ENCODE measurements at places on chromosomes 3 and 15.

GRCh38 chr15:67685008-67685599, 140.2 kb upstream of the SKOR1 start:
- DNase-seq: no peak

GRCh38 chr3:77795013-77795412, 755.1 kb downstream of the ROBO2 start:
- no peak for DNase-seq

GRCh38 chr3:101859882-101860448, 10.7 kb downstream of the NFKBIZ start:
- DNase-seq: no peak

DNA sequence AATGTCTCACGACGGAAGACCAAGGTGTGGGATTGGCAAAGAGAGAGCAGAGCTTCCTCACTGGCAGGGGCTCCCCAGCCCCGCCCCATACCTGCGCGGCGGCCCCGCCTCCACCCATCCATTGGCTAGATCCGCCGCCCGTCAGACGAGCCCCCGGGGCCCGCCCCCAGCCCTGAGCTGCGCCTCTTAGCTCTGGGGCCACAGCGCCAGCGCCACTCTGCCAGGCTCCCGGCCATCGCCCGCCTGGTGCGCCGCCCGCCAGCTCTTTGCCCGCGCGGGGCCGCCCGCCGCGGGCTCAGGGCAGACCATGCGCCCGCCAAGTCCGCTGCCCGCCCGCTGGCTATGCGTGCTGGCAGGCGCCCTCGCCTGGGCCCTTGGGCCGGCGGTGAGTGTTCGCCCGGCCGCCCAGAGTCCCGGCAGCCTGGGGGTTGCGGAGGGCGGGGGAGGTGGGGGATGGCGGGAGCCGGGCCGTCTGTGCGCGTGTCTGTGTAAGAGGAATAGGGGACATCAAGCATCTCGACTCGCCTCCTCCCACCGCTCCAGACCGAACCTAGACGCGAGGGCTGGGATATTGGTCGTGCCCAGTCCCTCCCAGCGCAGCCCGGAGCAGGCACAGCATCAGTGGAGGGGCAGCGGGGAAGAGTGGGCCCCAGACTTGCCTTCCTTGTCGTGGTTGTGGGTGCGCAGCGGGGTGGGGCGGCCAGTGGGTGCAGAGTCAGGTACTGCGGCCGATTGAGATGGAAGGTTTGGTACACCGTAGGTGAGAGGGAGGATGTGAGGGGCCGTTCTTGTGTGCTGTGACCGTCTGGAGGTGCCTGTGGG, at the start of gene VIPR1:
TSS of gene VIPR1 (plus strand) at position 215 of the 822 bp plus-strand sequence. CDS start at position 308, 93 bp downstream.
- DNase-seq: peak; percentile 94

DNA sequence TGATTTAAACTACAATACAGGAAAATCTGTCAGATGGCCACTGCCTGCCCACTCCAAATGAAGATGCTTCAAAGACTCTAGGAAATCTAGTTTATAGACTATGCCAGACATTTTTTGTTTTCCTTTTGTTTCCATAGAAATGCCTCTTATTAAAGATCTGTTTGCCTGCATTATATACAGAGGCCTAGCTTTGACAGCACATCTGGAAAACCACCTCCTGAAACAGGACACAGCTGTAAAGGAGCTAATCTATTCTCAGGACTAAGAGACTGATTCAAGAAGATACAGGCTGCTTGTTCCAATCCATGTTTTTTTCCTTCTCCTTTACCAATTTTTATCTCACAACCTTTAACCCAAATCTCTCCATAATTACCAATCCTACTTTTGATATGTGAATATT, 75.3 kb upstream of the STRIT1 start:
- DNase-seq: no peak

- no peak for DNase-seq
These were observed 92.9 kb downstream of the GPR156 start for GRCh38 chr3:120192159-120192558.

DNA sequence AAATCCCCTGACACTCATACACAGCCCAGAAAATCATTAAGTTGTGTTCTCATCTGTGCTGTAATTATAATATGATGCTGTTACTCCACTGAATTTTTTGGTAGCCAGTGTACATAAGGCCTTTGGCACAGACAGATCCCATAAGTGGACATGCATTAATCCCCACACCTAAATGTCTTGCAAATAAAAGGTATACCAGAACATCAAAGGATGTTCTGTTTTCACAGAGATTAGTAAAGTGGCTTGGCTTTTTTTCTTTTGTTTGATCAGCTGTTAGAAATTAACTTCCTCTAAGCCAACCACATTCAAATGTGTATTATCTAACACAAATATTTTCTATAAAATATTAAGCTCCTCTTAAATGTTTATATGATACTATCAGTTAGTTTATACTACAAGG, 2.7 kb downstream of the SST start:
- no peak for DNase-seq

DNA sequence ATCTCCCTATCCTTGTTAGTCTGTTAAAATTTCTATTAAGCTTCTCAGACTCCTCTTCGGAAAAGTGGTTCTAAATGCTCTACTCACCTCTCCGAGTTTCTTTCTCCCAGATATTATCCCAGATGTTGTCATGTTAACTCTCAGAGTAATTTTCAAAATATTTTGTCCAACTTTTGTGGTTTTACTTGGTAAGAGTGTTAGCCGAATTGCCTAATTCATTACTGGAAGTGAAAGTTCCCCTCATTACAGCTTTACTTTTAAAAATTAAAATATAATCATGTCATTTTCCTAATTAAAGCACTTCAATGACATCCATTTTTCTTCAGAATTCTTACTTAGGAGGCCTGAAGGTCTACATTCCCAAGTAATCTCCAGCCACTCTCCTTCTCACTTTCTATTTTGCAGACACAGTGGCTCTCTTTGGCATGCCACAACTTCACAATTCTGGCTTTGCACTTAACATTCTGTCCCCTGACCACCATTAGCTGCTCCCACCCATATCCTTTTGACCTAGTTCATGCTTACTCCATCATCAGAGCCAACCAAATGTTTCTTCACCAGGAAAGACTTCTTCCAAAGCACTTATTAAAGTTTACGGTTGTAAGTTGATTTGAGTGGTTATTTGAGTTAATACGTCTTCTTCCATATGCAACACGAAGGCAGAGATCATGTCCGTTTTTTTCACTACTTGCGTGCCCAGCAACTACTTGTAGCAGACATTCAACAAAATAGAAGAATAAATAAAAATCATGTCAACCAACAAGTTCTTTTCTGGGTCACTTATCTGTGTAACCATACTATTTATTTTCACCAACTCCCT, 10.2 kb upstream of the TIPARP start:
- peak; percentile 29 for DNase-seq

DNA sequence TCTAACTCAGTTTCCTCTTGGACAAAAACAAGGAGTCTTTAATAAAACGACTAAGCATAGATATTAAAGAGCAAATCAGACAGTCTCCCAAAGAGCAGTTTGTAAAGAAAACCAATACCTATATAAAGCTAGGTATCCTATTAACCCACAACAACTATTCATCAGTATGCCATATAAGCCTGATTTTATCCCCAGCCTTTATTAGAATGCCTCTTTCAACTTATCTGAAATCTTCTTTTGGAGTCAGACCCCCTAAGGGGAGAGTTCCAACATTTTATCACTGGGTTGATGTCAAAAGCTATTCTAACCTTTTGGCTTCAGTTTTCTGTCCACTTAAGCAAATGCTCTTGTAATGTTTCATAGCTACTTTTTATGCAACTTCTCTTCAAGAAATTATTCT, 17.8 kb downstream of the MAP2K5 start:
- no peak for DNase-seq

DNA sequence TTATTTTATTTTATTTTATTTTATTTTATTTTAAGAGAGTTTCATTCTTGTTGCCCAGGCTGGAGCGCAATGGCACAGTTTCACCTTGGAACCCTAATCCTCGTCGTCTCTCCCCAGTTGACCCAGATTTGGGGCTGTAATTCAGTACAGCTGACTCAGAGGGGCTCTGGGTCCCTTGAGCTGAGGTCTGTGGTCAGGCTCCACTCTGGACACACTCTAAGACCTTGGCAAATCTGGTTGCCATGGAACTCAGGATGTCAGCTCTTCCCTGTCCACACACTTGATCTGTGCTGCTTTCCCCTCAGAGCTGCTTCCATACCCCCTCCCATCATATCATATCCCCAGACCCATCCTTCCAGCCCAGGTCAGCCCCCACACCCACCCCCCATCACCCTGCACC, 675 bp upstream of the CYP11A1 start:
- DNase-seq: no peak

- DNase-seq: no peak
These were observed 90.0 kb downstream of the FSIP1 start for GRCh38 chr15:39692356-39693327.

DNA sequence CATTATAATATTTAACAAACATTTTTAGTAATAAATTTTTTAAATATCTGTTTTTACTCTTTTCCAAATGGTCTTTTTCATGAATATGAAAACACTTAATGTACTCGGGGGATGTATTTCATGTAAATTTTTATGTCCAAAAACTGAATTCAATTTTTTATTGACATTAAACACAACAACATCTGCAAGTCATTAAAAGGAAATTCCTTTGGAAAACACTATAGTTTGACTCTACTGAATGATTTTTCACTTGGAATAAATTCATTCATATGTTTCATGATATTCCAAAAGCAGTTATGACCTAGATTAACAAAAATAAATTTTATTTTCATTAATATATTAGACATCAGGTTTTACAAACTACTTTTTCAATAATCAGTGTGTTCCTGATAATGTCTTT, 239.8 kb upstream of the AGTR1 start:
- no peak for DNase-seq

DNA sequence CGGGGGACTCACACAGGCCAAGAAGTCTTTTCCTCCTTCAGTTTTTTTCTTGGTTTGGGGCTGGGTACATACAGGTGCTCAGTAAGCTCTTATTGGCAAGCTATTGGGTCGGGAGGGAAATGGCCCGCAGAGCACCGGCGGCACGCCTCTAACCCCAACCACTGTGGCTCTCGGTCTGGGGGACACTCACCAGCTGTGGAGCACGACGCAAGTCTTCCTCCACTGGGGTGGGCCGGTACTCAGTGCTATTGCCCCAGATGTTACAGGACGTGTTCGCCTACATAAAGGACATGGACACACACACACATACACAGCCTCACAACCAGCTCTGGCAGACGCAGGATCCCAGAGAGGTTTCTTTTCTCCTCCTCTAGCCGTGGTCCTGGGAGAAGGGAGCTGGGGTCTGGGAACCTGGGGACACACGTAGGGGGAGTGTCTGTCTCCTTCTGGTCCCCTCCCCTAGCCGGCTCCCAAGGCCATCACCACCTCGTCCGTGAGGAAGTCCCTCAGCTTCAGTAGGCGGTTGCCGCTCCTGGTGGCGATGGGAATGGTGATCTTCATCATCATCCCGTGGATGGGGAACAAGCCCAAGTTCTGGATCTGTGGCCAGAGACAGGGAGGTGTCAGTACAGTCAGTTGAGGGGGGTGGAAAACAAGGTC, 33.4 kb downstream of the FEM1B start:
- no peak for DNase-seq

- DNase-seq: peak; percentile 11
These were observed 63.8 kb upstream of the ACP3 start for GRCh38 chr3:132253262-132253878.

DNA sequence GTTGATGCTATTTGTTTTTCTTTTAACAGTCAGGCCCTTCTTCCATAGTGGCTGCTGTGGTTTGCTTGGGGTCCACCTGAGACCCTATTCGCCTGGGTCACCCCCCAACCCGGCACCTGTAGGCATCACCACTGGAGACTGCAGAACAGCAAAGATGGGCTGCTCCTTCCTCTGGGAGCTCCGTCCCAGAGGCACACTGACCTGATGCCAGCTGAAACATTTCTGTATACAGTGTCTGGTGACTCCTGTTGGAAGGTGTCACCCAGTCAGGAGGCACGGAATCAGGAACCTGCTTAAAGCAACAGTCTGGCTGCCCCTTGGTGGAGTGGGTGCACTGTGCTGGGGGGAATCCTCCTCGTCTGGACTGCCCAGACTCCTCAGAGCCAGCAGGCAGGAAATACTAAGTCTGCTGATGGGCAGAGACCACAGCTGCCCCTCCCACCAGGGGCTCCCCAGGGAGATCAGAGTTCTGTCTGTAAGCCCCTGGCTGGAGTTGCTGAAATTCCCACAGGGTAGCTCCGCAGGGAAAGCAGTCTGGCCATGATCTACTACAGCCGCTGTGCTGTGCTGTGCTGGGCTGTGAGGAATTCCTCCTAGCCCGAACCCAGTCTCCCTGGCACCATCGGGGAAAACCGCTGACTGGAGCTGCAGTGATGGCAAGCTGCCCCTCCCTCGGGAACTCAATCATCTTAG, 248.2 kb downstream of the TBC1D5 start:
- DNase-seq: no peak

GRCh38 chr3:6962801-6963200, 101.9 kb downstream of the GRM7 start:
- no peak for DNase-seq

DNA sequence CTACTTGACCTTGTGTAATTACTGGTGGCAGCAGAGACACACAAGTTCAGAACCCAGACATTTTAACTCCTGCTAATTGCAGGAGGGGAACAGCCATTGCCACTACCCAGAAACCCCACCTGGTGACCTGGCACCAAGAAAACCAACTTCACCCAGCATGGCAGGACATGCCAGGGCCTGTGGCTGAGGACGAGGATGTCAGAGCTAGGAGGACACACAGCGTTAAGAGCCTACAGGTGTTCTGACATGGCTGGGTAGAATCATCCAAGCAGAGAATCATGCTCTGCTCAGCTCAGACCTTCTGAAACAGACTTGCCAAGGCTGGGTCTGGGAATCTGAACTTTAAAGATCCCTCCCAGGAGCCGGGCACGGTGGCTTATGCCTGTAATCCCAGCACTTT, 11.7 kb upstream of the SPATA12 start:
- no peak for DNase-seq

Measured in CD4-positive, alpha-beta T cell treated with Interleukin-12 subunit alpha and Interleukin-12 subunit beta, for 1 hour (primary cell).